Stimulated activated CD4-positive, alpha-beta T cell treated with anti-CD3 and anti-CD28 coated beads, Interleukin-15, amount 100 ng/mL, for 1 hour (primary cell): ENCODE measurements at places on chromosomes 2 and 18.
A peak's percentile ranks its signal among the peaks of the same experiment; 100 is the strongest.

- no peak for DNase-seq
These were observed 81.0 kb downstream of the CHN1 start for GRCh38 chr2:174924061-174924693.

GRCh38 chr18:48548921-48549320 is 10.1 kb downstream of the CTIF start:
- no peak for DNase-seq

- DNase-seq, result no peak
These were observed 100.9 kb upstream of the NEUROD1 start for GRCh38 chr2:181781078-181781786.

DNA sequence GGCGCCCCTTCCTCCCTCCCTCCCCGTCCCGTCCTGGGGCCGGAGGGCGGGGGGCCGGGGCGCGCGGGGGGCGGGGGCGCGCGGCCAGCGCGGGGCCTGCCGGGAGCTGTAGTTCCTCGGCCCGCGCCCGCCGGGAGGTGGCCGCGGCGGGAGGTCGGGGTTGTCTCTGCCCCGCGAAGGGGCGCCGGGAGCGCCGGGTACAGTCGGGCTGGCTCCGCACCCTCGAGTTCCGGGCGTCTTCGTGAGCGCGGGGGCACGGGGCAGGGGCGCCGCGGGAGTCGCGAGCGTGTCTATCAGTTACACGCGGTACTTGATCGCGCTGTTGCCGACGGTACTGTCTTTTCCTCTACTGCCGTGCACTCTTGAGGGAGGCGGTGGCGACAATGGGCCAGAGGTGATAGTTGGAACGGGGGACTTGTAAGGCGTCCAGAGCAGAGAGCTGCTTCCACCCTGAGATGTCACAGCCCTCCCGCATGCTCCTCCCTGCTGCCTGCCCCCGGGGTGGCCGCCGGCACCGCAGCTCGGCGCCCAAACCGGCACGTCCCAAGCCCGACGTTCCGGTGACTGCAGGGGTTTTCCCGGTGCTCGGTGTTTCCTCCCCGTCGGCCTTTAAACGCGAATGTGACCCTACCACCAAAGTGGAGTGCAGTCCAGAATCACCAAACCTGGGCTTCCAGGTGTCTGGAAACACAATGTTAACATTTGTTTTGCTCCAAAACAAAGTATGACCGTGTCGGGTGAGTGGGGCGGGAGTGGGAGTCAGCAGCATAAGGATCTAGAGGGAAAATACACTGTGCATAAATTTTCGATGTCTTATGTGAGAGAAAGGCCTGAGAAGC is at the start of gene PRKD3:
PRKD3 (minus strand) TSS at position 48 of the 839 bp plus-strand sequence. CDS start 8,309 bp downstream, outside the sequence.
- peak; percentile 47 for DNase-seq

- DNase-seq, result no peak
These were observed 791.3 kb upstream of the CHAC2 start for GRCh38 chr2:52976143-52976949.

GRCh38 chr2:43377327-43377726 is 150.9 kb upstream of the ZFP36L2 start:
- DNase-seq, result no peak

GRCh38 chr18:47191961-47192360 is 15.8 kb upstream of the IER3IP1 start:
- no peak for DNase-seq

- DNase-seq, result no peak
These were observed 211.6 kb downstream of the ZNF521 start for GRCh38 chr18:25140124-25140961.

DNA sequence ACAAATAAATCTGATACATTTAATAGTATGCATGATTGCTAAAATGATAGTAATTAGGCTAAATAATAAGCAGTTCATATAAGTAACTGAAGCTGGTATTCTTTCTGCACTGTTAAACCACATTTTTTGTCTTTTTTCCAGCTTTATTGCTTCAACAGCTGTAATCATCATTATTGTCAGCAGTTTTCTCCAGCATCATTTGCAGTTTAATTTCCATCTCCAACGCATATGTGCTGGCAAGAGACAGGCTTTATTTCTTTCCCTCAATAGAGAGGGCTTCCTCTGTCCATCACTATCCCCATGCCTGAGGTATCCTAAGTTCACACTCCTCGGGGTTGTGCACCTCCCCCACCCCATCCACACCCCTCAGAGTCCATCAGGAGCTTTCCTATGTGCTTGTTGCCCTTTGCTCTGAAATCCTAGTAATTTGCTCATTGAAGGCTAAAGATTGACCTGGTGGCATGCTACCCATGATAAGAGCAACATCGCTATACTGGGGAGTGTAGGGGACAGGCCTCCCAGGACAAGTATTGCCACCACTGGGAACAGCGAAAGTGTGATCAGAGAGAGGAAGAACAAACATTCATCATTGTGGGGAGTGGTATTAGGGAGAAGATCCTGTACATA is 37.1 kb downstream of the B4GALT6 start:
- DNase-seq, result no peak

DNA sequence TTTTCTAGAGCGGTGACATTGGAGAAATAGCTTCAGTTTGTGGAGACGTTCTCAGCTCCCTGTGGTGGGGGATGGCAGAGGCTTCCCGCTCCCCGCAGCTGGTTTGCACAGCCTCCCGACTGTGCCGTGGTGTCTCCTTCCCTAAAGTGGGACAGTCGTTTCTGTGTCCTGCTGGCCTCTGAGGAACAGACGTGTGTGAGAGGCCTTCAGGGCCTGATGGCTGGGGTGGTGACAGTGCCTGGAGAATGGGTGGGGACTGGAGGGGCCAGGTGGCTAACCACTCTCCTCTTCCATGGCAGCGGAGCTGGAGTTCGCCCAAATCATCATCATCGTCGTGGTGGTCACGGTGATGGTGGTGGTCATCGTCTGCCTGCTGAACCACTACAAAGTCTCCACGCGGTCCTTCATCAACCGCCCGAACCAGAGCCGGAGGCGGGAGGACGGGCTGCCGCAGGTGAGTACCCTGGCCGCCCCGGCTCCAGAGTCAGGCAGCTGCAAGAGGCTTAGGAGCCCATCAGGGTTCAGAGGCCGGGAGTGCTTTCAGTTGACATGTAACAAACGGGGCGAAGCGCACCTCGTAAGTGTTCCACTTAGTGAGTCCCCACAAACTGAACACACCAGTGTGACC is 105.4 kb downstream of the FAM210A start:
- no peak for DNase-seq

DNA sequence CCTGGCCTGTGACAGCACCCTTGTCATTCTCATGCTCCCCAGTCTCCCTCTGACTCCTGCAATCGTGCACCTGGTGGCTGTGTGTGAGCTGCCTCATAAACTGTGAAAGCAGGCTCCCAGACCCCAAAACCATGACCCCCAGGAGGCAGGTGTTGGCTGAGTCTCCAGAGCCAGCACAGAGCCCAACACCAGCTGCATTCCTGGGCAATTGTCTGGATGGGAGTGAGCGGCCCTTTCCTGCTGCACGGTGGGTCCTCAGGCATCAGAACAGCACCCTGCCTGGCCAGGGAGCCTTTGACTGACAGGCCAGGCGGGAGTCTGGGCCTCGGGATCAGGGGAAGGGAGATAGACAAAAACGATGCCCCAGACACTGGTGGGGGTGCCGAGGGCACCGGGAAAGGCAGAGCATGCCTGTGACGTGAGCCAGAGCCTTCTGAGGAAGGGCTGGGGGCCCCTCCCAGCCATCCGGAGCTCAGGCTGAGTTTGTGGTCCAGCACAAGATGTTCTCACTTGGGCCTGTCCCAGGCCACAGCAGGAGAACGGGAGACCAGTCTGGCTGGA is 135.1 kb upstream of the GPC1 start:
- DNase-seq, result no peak
